ENCODE measurements at places on chromosomes 5 and 9.

DNA sequence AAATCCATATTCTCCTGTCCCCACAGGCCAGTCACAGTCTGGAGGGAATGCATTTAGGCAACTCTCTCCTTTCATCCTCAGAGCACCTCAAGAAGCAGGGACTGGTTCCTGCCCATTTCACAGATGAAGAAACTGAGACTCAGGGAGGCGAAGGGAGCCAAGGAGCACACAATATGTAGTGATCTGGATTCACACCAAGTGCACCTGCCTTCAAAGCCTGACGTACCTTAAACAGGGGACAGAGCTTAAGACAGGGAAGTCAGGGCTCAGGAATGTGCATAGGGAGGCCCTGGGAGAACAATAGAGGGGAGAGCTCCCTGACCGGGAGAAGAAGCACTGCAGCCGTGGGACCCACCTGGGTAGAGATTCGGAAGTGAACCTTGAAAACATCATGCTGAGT lies 83.0 kb downstream of the GABBR2 start:
- no peak for DNase-seq

DNA sequence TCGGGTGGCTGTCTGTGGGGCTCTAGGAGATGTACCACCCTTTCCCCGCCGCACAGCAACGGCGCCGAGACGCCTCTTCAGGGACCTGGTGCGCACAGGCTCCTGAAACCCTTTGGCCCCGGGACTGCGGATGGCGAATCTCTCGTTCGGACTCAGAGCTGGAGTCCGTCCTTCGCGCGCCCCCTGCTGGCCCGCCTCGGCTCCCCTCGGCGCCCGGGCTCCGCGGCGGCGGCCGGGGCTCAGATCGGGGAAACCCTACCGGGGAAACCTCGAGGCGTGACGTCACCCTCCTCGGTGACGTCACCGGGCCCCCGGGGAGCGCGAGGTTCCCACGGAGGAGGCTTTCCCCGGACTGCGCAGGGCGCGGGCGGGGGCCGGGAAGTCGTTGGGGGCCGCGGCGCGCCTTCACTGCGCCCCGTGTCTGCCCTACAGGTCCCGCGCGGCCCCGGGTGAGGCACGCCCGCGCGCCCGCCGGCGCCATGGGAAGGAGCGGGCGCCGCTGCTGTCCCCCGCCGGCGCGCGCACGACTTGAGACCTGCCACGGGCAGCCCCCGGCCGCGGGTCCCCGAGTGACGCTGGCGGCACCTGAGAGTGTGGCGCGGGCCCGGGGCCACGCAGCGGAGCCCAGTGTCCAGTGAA lies 7.9 kb downstream of the PRR7 start:
- peak; percentile 91 for DNase-seq

DNA sequence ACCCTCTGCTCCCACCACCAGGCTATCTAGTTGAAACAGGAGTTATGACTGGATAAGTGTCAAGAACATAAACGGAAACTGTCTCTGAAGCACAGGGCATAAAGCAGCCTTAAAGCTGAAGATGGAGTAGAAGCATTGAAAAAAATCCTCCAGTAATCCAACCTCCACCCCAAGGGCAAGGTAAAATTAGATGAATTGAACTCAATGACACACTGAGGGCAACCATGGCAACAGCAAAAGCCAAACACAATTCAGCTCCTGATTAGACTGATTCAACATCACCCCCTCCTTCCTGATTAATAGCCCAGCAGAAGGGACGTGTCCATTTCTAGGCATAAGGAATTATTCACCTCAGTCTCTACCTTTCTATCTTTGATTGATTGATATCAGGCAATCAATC lies 183.2 kb upstream of the MAP3K1 start:
- DNase-seq = no peak

DNA sequence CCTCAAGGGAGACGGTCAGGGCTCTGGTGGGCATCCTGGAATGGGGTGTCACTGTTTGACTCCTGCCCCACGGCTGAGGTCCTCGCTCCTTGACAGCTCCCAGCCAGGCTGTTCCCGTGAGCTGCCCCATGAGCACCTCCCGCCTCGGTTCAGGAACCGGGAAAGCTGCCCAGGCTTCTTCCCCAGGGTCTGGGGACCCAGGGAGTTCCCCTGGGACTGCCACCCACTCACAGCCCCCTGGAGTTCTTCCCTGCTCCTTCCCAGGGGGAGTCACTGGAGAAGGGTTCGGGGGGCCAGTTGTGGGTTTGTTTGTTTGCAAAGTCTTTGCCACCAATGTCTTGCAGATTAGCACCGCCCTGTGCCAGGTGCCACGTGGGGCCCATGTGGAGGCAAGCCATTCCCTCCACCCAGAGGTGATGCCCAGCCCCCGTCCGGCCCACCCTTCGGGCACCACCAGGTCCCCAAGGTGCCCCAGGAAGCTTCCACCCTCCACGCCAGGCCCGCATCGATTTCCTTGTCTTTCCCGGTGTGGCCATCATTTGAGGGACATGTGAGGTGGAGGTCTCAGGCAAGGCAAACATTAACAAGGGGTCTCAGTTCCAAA lies 1.3 kb downstream of the PLPP7 start:
- DNase-seq = no peak

DNA sequence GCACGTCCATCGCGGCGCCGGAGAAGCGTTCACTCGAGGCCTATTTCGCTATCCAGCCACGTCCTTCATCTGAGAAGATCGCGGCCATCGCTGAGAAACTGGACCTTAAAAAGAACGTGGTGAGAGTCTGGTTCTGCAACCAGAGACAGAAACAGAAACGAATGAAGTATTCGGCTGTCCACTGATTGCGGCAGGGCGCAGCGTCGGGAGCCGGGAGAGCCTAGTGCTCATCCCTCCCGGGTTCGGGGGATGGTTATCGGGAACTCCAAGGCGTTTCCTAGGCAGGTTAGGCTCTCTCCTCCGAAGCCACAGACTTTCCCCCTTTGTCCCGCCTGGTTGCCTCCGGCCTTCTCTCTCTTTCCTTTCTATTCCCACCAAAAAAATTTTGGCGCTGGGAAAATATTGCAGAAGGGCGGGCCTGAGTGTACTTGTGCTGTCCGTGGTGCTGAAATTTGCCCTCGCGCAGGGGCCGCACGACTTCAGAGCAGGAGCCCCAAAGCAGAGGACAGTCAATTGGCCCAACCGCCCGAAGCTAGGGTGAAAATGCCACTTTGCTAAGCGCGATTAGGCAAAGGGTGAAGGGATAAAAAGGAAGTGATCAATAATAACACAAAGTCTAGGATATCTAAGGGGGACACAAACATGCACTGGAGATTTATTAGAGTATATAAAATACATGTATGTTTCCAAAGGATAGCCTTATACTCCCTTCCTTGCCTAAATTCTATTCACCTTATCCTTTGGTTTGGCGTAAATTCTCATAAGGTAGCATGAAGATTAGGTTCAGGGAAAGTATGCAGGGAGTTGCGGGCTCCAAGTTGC lies 1.8 kb downstream of the POU4F3 start:
- DNase-seq = peak; percentile 60

- no peak for DNase-seq
Observed at GRCh38 chr9:136031741-136032730, 63.1 kb downstream of the NACC2 start.

DNA sequence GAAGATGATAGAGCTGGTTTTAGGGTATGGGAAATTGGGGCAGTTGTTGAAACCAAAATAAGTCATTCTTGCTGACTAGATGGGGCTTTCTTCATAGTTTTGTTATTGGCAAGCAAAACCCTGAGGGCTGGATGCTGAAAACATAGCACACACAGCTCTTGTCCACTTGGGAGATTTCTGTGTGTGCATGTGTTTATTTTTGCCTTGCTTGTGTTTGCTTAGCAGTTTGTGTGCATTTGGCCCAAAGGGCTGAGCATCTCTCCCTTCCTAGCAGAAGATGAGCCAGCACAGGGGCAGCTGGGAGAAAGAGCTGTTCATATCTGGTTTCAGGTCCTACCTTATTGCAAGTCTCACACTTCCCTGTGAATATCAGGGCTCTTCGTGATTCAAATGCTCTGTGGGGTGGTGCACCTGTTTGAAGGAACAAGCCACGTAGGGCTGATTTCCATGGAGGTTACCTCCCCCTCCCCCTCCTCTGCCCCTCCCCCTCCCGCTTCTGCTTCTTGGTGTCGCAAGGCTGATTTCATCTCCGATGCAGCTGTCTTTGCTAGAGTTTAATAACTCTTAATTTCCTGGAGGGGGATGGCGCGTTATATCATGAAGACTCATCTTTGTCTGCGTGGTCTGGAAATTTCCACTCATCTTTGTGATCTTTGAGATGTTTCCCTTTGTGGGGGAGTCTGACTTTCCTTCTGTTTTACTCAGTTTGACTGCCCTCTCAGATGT lies 296.5 kb downstream of the ARHGAP26 start:
- peak; percentile 41 for DNase-seq

DNA sequence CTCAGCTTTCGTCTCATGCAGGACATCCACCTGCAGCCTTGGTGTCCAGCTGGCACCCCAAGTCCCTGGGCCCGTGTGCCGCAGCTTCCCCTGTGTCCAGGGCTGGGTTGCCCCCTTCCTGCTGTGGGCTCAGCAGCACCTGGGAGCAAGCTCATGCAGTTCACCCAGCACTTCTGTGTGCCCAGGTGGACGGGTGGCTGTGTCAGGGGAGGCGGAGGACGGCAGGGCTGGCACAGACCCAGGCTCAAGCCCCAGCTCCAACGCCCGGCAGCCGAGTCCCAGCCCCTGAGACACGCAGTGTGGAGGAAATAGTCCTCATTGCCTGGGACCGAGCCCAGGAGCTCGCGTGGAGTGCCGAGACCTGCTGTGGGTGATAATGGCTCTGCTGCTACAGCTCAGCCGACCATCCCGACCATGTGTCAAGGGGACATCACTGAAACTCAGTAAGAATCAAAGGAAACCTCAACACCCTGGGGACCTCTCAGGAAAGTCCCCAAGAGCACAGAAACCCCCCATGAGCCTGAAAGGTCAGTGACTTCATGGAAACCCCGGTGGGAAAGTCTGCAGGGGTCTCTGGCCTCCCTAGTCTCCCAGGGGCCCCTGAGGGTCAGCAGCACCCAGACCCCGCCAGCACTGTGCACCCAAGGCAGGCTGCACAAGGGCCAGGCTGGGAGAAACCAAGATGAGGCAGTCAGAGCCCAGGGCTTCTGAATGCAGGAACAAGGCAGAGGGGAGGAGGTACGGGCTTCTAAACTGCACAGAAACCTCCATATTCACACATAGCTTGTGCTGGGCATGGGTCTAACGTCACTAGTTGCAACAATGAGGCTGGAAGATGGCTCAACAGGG lies 38.8 kb downstream of the LPCAT1 start:
- DNase-seq = no peak

DNA sequence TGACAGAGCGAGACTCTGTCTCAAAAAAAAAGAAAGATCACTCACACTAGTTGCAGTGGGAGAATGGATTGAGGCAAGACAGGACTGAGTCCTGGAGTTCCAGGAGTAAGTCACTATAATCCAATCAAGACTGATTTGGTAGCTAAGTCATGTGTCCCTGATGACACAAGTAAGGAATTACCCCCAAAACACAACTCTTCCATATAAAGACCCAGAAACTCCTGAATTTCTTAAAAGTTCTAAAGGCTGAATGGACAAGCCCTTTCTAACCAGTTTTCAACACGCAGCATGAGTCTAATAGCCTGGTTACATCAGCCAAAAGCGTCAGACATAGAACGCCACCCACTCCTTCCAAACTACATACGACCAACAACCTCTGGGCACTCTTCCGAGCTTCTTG lies 2.5 kb downstream of the ZFP62 start:
- no peak for DNase-seq

DNA sequence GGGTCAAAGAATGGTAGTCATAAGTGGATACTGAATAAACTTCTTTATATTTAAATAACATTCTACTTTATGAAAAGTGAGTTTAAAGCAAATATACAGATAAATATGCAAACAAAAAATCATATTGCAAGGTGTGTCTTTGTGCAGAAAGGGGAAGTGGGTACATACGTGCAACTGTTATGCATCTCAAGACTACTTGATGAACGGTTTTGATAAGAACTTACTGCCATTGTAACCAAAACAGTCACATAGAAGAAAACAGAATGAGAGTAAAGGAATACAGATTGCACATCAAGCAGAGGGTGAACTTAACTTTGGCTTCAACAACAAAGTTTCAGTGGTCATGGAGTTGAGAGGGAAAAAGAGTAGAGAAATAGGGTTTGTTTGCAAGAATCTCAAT lies 9.9 kb downstream of the CAMK4 start:
- DNase-seq = no peak

- DNase-seq = no peak
Observed at GRCh38 chr5:199197-199949, 8.1 kb downstream of the LRRC14B start.

DNA sequence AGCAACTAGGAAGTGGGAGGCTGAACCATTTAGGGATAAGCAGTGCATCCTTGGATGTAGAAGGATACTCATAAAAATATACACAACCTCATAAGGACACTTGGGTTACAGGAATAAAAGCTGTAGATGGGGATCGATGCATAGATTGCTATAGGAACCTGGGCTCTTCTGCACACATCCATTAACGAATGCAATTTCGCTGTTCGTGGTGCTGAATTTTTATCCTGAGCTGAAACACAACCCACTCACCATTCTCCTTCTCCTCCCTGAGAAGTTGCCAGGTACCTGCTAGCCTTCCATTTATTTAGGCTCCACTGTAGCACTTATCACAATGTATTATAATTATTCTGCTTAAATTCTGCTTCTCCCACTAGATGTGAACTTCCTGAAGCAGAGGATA lies 320.6 kb upstream of the BRINP1 start:
- no peak for DNase-seq
